D721Med (cell line): ENCODE measurements at places on chromosomes 12 and 14.

GRCh38 chr12:40222247-40222646 lies 2.5 kb upstream of the LRRK2 start:
- no peak for DNase-seq

DNA sequence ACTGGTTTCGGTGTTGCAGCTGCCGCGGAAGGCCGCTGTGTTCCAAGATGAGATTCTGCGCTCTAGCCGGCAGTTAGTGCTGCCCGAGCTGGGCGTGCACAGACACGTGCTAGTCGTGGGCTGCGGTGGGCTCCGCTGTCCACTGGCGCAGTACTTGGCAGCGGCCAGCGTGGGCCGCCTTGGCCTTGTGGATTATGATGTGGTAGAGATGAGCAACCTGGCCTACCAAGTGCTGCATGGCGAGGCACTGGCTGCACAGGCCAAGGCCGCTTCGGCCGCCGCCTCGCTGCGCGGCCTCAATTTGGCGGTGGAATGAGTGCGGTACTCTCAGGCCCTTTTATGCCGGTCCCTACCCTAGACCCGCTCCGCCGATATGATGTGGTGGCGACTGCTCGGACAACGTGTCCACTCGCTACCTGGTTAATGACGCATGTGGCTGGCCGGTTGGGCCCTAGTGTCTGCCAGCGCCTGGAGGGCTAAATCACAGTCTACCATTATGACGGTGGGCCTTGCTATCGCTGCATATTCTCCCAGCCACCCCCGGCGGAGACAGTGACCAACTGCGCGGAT lies 102.2 kb downstream of the SNAPC1 start:
- no peak for DNase-seq

- DNase-seq = no peak
Measured at GRCh38 chr12:51036279-51036678, 10.1 kb upstream of the SLC11A2 start.

DNA sequence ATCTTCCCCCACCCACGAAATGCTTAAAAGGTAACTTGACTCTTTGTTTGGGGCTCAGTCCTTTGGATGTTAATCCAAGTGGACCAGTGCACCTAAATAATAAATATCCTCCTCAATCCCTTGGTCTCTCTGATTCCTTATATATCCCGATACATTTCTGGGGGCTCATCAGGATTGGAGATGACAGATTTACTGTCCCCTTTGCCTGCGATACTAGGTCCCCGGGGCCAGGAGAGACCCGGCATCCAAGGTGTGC lies 26.3 kb downstream of the KLRK1 start:
- DNase-seq = no peak

DNA sequence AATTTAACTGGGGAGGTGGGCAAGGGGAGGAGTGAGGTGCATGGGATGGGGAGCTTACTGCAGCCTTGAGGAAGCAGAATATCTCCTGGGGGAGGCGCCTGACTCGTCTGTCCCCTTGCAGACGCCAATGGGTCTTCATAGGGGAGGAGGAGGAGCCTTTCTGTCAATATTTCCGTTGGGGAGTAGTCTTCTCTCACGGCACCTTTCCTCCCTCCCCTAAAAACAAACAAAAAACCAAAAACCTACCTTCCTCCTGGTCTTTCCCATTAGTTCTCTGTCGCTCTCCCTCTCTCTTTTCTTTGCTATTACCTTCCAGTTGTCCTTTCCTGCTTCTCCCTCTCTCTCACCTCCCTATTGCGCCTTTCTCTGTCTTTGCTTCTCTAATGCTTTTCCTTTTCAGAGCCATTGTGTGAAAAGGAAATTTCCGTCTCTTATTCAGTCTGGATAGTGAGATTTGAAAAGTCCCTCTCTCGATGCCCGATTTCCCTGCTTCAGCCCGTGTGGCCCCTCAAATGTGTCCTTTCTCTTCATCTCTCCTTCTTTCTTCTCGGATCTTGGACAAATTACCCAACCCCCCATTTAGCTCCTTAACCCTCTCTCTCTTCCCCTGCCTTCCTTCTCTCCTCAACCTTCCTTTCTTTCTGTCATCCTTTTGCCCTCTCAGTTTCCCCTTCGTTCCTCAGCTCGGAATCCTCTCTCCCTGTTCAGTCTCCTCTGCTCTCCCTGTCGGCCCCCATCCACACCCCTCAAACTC lies 5.9 kb downstream of the GPR84 start:
- DNase-seq = no peak

DNA sequence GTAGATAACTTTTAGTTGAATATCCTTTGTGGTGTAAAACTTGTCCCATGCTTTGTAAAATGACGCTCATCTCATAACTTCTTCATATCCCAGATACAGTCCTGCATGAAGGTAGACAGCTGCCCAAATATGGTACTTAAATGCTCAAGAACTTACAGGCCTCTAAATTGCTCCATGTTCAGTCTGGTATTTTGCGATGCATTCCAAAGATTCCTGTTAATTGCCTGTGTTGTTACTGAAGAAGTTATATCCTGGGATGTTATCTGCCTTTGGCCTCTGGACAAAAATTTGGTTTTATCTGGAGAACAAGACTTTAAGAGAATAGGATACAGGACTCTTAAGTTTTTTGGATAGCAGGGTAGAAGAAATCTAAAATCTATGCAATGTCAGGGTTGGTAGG lies 473.0 kb downstream of the PCNX1 start:
- DNase-seq = no peak

DNA sequence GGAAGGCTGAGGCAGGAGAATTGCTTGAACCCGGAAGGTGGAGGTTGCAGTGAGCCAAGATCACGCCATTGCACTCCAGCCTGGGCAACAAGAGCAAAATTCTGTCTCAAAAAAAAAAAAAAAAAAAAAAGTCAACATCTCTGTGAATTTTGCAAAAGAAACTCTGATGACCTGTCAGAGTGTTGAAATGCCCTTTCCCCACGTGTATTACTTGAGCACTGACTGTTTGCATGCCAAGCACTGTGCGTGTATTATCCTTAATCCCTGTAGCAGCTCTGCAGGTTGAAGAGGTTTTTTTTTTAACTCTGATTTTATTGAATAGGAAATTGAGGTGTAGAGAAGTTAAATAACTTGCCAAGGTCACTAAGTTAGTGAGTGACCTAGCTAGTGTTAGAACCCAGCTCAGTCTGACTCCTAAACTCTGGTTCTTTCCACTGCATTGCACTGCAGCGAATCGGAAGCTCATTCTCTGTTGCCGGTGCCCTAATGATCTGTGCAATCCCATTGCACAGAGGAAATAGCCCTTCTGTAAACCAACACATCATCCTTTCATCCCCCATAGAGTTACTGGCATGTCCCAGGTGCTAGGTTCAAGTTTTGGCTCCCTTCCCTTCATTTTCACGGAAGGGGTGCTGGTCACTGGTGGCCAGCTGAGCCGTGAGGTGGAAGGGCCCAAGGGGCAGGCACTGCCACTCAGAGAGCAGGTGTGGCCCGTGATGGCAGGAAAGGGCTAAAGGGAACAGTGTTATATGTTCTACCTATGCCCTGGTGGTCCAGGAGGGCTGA lies 122.3 kb downstream of the EML1 start:
- no peak for DNase-seq

- DNase-seq = no peak
Measured at GRCh38 chr12:52818388-52818787, 4.5 kb upstream of the KRT4 start.

- DNase-seq = no peak
Measured at GRCh38 chr12:3655328-3655900, 97.5 kb downstream of the CRACR2A start.

- no peak for DNase-seq
Measured at GRCh38 chr12:43872396-43872795, 36.5 kb downstream of the TMEM117 start.

- no peak for DNase-seq
Measured at GRCh38 chr12:110705309-110705708, 16.4 kb upstream of the HVCN1 start.

DNA sequence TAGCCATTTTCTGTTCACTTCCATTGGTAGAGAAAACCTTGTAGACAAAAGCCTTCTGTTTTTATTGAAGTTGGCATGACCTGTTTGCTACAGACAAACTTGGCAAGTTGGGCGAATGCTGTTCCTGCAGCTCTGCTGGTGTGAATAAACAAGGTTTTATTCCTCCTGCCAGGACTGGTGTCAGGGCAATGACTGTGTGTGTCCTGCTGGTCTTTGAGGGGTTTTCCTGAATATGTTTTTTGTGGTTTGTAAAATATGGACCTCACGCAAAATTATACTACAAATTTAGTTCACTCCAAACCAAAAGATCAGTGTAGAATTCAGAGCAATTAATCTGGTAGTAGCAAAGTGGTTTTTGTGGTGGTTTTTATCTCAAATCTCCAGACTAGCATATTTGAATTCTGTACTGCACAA lies 140.8 kb downstream of the ERC1 start:
- no peak for DNase-seq

GRCh38 chr12:128474916-128475315 lies 207.9 kb downstream of the TMEM132C start:
- no peak for DNase-seq

DNA sequence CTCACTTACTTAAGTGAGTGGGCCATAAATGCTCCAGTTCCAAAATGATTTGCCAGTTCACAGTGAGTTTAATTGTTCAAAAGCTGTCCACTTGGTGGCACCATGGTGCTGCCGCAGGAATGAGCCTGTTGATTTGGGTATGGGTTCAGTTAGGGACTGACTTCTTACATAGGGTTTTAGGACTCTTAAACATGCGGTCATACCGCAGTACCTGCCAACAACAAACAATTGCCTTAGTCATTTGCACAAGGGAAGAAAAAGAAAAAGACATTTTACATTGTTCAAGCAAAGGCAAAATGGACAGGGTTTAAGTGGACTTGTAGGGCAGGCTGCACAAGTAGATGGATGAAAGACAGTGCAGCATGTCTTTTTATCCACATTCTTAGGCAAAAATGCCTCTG lies 80.0 kb upstream of the DBX2 start:
- no peak for DNase-seq

DNA sequence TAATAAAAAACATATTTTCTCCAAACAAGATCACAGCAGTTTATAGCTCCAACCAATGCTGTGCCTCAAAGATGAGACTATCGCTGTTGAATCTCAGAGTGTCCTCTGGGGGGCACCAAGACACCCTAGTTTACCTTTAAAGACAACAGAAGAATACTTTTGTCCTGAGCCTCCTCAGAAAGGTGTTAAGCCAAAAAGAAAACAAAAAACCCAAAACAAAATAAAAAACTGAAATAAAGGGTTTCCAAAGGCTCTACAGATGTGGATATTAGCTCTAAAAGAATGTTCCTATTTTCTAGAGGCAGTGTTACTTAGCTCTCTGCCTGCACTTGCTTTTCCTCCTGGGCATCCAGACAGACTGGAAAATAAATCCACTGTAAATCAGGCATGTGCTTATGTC lies 86.9 kb upstream of the TTC7B start:
- DNase-seq = no peak

DNA sequence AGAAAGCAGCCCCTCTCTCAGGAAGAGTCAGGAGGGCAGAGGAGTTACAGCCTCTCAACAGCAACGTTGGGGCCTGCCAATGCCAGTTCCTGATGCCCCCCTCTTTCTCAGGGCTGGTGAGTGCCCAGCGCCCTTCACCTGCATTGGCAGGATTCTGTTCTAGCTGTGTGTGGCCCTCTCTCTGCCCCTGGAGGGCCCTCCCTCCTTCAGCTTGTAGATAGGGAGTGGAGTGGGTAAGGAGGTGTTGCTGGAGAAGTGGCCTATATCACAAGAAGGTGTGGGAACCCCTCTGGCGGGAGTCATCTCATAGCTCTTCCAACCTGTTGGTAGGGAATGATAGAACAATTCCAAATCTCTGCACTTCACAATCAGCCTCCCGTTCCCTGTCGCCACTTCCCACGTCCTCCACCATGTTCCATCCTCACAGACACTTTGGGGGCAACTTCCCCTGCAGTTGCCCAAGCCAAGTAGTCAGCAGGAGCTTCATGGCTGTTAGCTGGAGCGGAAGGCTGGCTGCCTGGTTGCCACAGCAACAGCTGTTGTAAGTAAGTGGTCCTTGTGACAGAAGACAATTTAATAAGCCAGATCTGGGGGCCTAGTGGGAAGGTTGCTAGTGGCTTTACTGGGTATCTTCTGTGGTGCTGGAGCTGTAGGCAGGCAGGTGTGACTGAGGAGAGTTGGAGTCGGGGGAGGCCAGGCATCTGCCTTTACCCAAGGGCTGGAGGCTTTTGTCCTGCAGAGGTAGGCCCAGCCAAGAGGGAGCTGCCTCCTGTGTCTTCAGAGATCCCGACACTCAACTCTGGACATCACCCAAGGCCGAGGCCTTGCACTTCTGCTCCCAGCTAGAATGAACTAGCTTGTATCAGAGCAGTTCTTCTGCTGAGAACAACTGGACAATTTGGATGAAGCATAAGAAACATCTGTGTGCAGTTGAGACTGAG lies 38.4 kb downstream of the GALNT16 start:
- DNase-seq = no peak

- no peak for DNase-seq
Measured at GRCh38 chr12:44046732-44047417, 211.0 kb downstream of the TMEM117 start.

DNA sequence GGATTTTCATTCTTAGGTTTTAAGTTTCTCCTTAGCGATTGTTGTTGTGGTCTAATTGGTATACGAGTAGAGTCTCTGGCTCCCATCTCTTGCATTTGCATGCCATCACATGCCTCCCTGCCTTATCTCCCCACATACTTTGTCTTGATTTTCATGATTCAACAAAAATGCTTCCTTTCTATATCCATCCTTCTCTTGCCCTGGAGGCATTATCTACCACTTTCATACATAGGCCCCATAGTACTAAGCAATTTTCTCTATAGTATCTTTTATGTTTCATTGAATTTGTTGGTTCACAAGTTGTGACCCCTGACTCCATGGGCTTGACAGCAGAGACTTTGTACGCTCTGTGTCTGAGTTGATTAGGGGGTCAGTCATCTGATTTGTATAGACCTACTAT lies 226.1 kb downstream of the ACSS3 start:
- DNase-seq = no peak

DNA sequence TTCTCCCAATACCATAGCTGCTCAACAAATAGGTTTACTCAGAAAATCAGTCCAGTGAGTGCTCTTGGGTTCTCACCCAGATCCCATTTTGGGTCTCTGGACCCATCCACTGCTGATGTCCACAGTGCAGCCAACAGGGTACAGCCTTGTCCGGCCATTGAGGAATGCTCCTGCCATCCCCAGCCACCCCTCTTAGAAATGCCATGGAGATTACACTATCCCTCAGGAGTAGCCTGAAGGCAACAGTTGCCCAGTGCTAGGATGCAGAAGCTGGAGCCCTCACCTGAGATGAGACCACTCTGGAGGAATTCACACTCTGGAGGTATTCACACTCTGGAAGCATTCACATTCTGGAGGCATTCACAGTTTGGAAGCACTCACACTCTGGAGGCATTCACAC lies 958.8 kb upstream of the TMEM132C start:
- no peak for DNase-seq

- DNase-seq = no peak
Measured at GRCh38 chr12:62239571-62239970, 20.6 kb upstream of the USP15 start.

DNA sequence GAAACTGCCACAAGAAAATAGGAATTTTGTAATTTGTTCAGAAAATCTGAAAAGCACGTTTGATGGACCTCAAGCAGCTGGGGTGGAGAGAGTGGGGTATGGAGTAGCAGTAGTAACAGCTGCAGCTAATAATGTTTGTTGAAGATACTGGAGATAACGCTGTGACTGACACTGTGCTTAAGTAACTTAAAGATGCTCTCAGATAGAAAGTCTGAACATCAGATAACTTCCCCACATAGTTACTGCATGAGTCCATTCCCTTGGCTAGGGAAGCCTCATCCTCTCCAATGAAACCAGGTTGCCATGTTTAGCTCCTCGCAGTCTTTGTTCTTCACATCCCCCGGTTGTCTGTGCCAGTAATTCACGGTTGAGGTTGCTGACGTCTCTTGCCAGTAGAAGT lies 24.9 kb downstream of the RMST start:
- DNase-seq = no peak

GRCh38 chr12:49672301-49673217 lies 34.6 kb downstream of the FMNL3 start:
- DNase-seq = no peak

GRCh38 chr14:86712727-86713126 lies 1182.8 kb downstream of the FLRT2 start:
- no peak for DNase-seq
